ENCODE measurements at places on chromosomes 6 and 20. TPM values are rescaled to one million over a fixed set of nuclear protein-coding genes. Genes with fewer than 3 reads are reported as not detected.

PRR18 gene
- not detected for total RNA-seq

HAO1 gene
- not detected for total RNA-seq

DNA sequence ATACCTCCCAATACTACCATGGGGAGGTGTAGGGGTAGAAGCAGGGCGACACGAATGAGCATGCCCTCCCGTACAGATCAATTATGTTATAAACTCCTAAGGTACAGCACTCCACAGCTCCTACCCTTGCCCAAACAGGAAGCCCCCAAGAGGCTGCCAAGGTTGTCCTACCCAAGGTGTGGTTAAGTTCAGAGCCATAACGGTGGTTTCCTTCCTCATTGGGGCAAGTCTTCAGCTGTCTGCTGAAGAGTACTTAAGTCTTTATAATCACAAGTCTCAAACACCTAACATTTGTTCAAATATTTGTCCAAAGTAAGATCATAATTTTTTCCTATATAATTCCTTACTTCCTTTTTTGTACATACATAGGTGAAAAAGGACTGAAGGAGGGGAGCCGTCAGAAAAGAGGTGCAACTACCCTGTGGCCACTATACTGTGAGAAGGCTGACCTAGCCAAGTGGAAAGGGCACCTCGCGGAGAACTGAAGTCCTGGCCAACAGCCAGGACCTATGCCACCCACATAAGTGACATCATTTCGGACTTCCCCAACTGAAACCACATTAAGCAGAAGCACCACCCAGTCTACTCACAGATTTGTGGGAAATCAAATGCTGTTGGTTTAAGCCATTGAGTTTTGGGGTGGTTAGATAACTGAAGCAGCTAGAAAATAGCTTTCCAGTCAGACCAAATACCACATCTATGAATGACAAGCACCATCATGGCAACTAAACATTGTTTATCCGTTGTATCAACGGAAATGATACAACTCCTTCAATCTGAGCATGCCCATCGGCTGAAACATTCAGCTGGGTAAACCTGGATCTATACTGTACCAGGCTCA is 2.9 kb upstream of the RAB22A start:
- peak; percentile 80 for DNase-seq

DNA sequence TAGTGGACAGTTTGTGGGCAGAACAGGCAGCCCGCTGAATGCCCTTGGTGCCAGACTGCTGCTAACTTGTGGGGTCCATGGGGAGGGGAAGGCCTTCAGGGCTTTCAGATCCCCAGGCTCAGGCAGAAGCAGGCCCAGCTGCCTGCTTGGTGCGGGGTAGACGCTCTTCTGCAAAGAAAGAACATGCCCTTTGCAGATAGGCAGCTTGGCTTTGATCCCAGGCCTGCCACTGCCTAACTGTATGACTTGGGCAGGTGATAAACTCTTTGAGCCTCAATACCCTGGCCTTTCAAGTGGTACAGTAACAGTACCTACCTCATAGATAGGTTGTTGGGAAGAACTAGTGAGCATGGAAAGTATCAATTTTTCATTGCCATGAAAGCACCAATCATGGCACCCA is 28.4 kb downstream of the CHMP4B start:
- DNase-seq: no peak

DNA sequence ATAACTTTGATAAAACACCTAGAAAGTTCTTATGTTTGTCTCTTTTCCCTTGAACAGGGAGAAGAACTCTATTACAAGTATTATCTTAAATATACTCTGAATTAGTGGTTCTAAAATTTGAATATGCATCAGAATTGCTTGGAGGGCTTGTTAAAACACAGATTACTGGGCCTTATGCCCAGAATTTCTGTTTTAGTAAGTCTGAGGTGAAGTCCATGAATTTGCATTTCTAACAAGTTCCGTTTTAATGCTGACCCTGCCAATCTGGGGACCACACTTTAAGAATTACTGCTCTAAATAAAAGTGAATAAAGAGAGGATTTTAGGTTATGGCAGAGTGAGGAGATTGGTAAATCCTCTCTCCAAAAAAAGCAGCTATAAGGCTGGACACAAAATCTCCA is 168.1 kb upstream of the FLRT3 start:
- DNase-seq: no peak

DNA sequence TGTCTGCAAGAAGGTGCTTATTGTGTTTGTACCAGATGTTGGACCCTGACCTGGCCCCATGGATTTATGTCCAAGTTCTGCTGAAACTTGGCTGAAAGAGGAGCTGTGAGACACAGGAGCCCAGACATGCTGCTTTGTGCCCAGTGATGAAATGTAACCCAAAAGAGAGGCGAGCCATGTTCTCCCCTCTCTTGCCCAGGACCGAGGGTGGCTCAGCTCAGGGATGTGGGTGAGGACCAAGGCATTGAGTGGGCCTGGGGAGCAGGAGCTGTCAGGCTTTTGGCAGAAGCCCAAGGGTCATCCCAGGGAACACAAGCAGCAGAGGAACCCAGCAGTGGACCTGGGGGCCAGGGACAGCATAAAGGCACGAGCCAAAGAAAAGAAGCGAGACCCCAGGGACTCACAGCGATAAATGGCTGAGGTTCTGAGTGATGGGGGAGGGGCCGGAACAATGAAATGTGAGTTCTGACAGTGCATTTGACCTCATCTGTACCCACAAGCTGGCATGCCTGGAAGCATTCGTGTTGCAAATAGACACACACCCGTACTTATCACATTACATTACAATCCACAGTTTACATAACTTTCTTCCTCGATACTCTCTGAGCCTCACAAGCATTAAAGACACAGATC is 363.4 kb upstream of the JARID2 start:
- DNase-seq: no peak

GRCh38 chr6:142167486-142167885 is 20.4 kb downstream of the VTA1 start:
- no peak for DNase-seq

- DNase-seq: no peak
These were observed 73.9 kb downstream of the DHX35 start for GRCh38 chr20:39036011-39036410.

DNA sequence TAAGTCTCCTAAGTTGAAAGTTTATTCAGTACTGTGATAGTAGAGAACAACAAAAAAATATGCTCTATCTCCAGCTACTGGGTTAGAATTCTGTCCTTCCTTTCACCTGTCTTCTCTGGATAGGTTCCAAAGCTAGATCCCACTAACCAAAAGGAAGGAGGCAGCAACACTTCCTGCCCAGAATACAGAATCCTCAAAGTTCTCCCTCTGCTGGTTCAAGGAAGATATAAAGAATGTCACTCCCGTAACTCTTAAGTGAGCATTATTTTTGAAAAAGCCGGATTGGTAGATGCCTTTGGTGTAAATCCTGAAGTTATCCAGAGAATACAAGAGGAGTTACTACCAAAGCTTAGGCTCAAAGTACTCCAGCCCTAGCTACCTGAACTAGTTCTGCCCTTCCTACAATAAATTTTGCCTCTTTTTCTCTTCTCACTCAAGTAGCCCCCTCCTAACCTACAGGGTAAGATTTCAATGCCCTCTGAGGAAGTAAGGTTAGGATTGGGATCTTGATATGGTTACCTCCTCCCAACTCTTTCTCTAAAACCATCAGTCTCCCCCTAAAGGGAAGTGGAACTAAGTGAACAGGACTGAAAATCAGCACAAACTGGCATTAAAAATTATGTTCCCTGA is 26.0 kb upstream of the CRIP3 start:
- DNase-seq: peak; percentile 57

DNA sequence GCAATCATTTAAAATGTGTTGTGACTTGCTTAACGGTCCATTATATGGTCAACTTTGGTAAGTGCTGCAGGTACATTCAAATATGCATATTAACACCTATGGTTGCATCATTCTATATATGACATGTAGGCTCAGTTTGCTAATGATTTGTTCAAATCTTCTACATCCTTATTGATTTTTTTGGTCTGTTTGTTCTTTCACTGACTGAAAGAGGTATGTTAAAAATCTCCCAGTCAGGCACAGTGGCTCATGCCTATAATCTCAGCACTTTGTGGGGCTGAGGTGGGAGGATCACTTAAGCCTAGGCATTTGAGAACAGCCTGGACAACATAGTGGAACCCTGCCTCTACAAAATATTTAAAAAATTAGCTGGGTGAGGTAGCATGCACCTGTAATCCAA is 29.2 kb downstream of the PIGU start:
- DNase-seq: no peak

DNA sequence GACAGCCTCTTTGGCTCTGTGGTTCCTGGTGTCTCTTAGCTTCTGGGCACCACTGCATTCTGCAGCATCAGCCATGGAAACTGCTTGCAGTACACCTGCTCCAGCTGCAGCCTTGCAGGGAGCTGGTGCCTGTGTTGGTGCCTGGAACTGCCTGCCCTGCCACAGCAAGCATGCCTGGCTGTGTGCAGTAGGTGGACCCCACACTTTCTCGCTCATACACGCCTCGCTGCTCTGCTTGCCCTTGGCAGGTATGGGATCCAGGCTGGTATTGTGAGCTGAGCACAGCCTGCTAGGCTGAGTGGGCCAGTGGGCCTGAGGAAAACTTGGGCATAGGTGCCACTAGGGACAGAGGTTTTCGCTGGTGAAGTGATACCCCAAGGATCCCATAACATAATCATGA is 22.8 kb downstream of the OR2J3 start:
- DNase-seq: no peak

- no peak for DNase-seq
These were observed 258.4 kb downstream of the HDGFL1 start for GRCh38 chr6:22827760-22828159.

All from HT1080 (cell line).